Stimulated activated CD4-positive, alpha-beta T cell treated with anti-CD3 and anti-CD28 coated beads, Interleukin-1b, Interleukin-23, amount 100 ng/mL, for 48 hours (primary cell): ENCODE measurements at places on chromosomes 1 and 21.
A peak's percentile ranks its signal among the peaks of the same experiment; 100 is the strongest.

- no peak for DNase-seq
Observed at GRCh38 chr1:39434797-39435395, 56.5 kb upstream of the BMP8A start.

GRCh38 chr1:22133247-22133930 lies 9.5 kb downstream of the WNT4 start:
- no peak for DNase-seq

GRCh38 chr1:158043232-158043631 lies 49.8 kb downstream of the KIRREL1 start:
- DNase-seq = no peak

DNA sequence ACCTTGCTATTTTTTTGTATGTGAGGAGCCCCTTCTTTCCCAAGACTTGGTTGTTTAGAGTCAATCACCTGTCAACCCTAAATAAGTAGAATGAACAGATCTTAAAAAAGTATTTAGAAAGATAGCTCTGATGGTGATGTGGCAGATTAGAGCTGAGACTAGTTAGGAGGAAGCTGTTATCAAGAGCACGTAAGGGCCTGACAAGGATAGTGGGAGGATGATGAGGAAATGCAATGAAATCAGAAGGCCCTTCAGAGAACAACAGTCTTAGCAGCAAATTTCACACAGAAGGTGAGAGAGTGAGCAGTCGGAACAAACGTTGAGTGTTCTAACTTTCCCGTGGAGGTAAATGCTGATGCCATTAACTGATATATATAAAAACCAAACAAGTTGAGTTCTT lies 15.9 kb upstream of the S1PR1 start:
- DNase-seq = no peak

GRCh38 chr1:88595355-88596002 lies 88.6 kb upstream of the PKN2 start:
- DNase-seq = no peak

DNA sequence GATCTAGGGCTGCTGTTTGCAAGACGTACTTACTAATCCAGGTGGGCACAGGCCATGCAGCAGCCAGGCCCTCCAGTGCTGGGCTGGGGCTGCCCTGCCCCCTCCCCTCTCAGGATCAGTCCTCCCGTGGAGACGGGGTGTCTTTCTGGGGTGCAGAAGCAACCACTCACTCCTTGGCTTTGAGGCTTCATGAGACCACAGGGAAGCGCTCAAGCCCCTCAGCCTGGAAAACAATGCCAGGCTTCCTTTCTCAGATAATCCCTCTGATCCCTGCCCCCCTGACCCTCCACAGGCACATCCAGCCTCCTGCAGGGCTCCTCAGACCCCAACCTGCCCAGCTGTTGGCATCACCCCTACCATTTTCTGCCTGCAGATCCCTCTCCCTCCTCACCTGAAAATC lies 13.9 kb upstream of the C2CD2 start:
- DNase-seq = no peak

GRCh38 chr21:46636550-46637285 lies 1.2 kb downstream of the PRMT2 start:
- DNase-seq = no peak

DNA sequence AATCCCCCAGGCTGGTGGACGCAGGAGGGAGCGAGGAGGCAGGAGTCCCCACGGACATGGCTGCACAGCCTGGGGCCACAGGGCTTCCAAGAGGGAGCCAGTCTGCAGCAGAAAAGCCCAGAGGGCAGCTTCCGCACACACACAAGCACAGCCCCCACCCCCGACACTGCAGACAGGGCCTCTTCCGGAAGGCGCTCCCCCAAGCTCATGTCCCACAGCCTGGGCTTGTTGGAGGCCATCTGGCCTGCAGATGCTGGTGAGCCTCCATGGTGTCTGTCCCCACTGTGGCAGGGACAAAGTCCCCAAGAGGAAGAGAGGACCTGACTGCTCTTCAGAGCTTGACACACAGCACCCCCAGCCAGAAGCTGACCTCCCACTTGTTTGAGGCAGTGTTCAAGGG lies 13.4 kb upstream of the KIAA1614 start:
- no peak for DNase-seq

GRCh38 chr1:240027059-240027462 lies 64.6 kb upstream of the FMN2 start:
- peak; percentile 14 for DNase-seq

DNA sequence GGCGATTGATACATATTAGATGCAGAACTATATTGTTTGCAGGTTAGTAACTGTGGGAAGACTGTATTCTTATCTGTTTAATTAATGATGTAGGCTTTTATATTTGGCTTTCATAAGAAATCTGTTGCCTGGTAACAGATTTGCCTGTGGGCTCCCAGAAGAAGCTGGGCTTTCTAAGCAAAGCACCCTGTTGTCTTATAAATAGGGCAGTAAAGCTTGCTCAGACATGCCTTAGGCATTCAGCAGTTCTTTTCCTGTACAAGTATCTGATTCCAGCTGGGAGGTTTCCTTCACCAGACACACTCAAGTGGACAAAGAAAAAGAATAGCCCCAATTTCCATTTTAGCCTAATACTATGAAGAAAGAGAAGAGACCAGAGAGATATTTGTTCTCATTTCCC lies 524.0 kb downstream of the LRRIQ3 start:
- no peak for DNase-seq

GRCh38 chr1:12246584-12246983 lies 16.8 kb downstream of the VPS13D start:
- no peak for DNase-seq

DNA sequence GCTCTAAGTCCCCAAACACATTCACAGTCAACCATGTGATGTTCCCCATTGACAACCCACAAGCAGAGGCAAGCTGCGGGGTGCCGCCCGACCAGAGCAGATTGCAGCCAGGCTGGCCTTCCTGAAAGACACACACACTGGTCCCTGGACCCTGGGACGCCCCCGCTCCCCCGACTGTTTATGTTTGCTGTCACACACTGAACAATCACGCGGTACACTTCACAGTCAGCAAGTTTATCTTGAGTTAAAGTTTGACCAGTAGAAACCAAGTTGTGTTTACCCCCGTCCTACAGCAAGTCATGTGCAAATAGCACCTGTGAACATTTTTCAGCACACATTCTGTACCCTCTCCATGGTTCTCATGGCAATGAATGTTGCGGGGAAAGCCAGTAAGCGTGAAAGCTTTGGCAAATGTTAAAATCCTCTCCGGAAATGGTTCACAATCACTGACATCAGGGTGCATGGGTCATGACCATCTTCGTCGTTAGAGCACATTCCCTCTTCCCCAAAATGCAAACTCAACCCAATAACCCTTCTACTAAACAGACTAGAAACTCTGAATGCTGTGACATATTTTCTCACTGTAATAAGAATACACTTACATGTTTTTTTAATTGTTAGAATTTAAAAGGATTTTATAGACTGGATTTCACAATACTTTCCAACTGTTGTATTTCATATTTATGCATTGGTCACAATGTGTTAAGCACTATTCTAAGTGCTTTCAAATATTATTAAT lies 33.3 kb upstream of the IRF2BP2 start:
- DNase-seq = no peak

- no peak for DNase-seq
Observed at GRCh38 chr1:33331444-33332356, 10.8 kb upstream of the A3GALT2 start.

DNA sequence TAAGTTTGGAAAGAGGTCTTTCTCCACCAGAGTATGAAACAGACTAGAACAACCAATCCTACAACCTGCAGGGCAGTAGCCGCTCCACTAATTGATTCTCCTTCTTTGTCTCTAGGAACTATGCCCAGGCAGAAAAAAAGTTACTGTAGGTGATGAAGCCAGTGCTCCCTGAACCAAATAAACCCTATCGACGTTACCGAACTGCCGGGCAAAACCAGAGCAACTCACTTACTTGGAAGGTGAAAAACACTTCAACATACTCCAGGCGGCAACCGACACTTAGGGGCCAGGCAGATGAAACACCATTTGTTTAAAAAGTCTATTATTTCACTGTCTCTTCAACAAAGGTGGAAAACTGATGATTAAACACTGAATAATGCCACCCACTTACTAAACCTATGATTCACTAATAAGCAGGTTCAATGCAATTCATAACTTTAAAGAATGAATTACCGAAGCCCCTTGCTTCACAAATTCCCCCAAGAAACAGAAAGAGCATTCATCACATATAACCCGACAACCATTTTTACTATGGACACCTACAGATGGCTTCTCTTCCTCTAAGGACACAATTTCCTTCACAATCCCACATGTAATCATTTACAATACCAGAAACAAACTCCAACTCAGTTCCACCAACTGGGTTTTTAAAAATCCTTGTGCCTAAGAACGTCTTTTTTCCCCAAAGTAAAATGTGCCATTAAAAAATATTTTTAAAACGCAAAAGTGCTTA lies 1.6 kb downstream of the NRIP1 start:
- DNase-seq = peak; percentile 16

GRCh38 chr1:224433701-224434672 lies 610 bp downstream of the WDR26 start:
- no peak for DNase-seq

DNA sequence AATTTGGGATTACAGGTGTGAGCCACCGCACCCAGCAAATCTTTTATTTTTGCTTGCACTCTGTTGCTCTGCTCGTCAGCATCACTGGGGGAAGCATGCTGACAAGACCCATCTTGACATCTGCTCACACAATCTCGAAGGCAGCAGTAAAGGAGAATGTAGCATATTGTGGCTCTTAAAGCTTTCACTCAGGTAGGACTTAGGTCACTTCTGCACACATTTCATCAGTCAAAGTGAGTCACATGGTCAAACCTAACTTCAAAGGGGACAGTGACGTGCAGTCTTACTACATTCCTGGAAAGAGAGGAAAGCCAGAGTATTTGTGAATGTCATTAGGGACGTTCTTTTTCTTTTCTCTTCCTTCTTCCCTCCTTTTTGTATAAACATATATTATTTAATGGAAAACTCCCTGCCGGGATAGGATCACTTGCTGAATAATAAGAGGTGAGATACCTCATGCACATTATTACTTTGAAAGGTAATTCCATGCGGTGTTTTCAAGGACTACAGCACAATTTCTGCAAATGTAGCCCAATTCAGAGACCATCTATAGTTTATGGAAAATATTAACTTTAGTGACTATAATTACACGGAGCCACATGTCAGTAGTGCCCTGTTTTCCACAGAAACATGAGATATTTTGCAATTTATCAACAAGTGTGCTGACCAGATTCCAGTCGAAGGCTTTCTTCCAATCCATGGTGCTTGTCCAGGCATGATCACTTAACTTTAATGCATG lies 19.3 kb upstream of the ACBD6 start:
- DNase-seq = no peak

- DNase-seq = no peak
Observed at GRCh38 chr1:178109348-178110143, 15.6 kb downstream of the RASAL2 start.

- peak; percentile 34 for DNase-seq
Observed at GRCh38 chr1:117051224-117052064, 8.7 kb upstream of the TTF2 start.

GRCh38 chr1:181789395-181789794 lies 272.1 kb downstream of the ZNF648 start:
- DNase-seq = no peak

DNA sequence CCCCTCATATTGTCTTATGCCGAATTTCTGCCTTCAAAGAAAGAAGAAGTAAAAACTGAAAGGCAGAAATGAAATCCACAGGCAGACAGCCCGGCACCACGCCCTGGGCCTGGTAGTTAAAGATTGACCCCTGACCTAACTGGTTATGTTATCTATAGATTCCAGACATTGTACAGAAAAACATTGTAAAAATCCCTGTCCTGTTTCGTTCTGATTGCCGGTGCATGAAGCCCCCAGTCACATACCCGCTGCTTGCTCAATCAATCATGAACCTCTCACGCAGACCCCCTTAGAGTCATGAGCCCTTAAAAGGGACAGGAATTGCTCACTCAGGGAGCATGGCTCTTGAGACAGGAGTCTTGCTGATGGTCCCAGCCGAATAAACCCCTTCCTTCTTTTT lies 49.3 kb downstream of the JMJD4 start:
- DNase-seq = no peak

GRCh38 chr21:46095814-46096595 lies 1.9 kb upstream of the COL6A2 start:
- DNase-seq = no peak

- no peak for DNase-seq
Observed at GRCh38 chr1:167720965-167721616, 691 bp upstream of the MPZL1 start.

GRCh38 chr1:227437495-227438008 lies 119.3 kb upstream of the CDC42BPA start:
- no peak for DNase-seq

- DNase-seq = no peak
Observed at GRCh38 chr1:162886705-162887104, 25.7 kb upstream of the CCDC190 start.

DNA sequence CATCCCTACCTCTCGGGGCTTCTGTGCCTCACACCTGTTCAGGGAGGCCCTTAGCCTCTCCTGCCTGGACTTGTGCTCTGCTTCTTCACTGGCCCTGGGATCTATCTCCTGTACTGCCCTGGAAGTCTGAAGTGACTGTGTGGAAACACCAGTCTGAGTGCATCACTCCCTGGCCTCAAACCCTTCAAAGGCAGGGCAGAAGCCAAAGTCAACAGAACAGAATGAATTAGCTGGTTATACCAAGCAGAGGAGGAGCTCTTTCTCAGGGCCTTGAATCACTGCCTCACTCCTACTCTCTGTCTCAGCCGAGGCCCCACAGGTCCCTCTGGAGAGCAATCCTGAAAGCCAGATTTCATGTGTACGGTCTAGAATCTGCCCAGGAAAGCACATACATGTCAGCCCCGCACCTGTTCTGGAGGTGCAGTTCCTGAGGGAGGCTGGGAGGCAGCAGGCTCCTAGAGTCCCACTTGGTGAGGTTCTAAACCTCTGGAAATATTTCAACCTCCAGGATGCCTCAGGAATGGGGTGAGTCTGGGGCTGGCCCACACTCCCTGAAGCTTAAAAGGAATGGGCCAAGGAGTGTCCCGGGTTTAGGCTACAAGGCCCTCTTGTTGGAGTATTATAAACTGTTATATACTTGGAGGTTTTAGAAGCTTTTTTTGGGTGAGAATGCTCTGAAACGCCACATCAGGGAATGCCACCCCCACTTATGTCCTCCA lies 98.3 kb downstream of the ABCA4 start:
- no peak for DNase-seq

GRCh38 chr1:87149241-87150041 lies 179.2 kb upstream of the LMO4 start:
- no peak for DNase-seq

GRCh38 chr1:198761859-198762616 lies 123.2 kb downstream of the PTPRC start:
- no peak for DNase-seq

DNA sequence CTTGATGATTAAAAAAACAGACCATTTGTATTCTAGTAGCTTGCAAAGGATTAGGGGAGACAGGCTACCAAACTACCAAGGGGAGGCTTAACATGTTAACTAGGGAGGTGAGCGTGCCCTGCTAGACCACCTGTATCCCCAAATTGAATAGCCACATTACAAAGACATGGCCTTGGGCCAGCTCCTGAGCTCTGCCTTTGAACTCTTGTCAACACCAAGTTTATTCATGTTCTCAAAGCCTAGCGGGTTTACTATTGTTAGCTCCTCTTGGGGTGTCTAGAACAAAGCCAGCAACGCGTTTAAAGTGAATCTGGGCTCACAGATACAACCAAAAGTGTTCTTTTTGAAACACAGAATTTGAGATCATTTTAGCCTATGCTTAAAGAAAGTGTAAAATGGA lies 36.3 kb downstream of the SMYD2 start:
- DNase-seq = no peak
